HAP-1 (cell line): ENCODE measurements at places on chromosomes 1 and 21.

DNA sequence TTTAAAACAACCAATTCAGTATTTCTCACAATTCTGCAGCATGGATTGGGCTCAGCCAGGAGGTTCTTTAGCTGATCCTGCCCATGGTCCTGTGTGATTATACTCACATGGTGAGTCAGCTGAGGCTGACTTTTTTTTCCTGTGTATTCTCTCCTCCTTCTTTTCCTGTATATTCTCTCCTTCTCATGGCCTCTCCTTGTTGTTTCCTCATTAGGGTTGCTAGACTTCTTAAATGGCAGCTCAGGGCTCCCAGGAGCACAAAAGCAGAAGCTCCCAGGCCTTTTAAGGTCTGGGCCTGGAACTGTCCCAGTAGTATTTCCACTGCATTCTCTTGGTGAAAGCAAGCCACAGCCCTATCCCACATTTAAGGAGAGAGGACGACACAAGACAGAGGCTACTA, 26.8 kb downstream of the VANGL1 start:
- no peak for DNase-seq

- no peak for DNase-seq
Measured at GRCh38 chr1:64072089-64072793, 131.2 kb upstream of the UBE2U start.

DNA sequence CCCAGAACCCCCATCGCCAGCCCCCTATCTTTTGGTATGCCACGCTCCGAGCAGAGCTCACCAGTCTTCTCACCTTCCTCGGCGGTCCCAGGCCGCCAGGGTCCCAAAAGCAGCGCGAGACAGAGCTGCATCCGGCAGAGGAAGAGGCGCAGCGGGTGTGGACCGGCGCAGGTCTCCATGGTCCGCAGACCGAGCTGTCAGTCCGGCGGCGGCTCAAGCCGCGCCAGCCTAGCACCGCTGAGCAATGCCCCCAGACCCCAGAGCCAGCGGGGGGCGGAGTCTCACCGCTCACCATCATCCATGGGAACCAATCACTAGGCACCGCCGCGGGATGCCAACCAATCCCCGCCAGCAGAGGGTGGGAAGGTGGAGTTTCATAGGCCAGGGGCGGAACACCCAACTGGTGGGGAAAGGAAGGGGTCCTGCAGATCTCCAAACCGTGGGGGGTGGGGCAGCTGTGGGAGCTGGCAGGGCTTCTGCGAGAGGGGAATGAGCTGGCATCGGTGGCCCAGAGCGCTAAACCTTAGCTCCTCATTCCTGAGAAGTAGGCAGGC, at the start of gene EPHA10:
TSS of gene EPHA10 (minus strand) at position 233 of the 554 bp plus-strand sequence. CDS start at position 179, 54 bp downstream.
- no peak for DNase-seq

- no peak for DNase-seq
Measured at GRCh38 chr1:1915911-1916840, 1.1 kb downstream of the CALML6 start.

GRCh38 chr21:15023776-15024175, 41.0 kb downstream of the NRIP1 start:
- DNase-seq, result no peak

GRCh38 chr1:181064702-181065101, 23.8 kb upstream of the IER5 start:
- DNase-seq, result no peak

DNA sequence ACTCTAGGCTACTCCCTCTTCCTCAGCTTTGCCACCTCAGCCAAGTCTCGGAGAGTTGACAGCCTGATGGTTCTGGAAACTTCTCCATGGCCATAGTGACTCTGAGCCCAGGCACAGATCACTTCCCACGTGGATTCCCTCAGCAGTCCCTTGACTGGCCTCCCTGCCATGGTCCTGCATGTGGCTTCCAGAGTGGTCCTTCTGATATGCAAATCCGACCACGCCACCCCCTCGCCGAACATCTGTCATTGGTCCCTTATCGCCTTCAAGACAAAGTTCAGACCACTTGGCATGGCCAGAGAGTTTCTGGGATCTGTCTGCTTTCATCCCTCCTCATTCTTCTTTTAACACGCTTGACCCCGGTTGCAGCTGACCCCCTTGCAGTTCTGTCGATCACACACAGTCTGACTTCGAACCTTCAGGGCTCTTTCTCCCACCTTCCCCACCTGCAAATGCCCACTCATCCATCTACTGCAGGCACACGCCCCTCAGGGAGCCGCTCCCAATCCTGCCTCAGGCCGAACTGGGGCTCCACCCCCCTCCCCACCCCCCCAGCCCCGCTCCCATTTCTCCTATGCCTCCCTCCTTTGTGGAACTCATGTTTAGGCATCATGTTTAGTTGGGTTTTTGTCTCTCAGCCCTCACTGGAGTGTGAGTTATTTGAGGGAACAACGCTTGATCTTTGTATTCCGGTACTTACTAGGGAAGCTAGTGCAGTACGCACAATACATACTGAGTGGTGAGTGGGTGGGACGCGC, 29.0 kb downstream of the KIAA1614 start:
- no peak for DNase-seq

- DNase-seq, result no peak
Measured at GRCh38 chr21:39137248-39138178, 45.7 kb downstream of the PSMG1 start.

DNA sequence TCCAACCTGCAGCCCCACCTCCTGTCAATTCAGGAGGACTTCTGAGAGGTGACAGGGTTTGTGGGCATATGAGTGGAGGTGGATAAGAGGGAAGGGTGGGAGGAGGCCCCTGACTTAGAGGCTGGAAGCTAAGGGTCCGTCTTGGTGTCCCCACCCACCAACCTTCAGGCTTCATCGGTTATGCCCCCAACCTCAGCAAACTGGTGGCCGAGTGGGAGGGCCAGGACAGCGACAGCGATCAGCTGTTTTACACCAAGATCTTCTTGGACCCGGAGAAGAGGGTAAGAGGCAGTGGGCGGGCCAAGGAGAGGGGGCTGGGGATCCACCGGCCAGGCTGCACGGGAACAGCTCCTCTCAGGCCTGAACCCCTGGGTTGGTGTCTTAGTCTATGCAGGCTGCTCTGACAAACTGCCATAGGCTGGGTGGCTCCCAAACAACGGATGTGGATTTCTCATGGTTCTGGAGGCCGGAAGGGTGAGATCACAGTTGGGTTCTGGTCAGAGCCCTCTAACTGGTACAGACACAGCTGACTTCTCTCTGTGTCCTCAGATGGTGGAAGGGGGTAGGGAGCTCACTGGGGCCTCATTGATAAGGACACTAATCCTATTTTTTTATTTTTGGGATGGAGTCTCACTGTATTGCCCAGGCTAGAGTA, 18.1 kb downstream of the PLOD1 start:
- DNase-seq, result no peak

DNA sequence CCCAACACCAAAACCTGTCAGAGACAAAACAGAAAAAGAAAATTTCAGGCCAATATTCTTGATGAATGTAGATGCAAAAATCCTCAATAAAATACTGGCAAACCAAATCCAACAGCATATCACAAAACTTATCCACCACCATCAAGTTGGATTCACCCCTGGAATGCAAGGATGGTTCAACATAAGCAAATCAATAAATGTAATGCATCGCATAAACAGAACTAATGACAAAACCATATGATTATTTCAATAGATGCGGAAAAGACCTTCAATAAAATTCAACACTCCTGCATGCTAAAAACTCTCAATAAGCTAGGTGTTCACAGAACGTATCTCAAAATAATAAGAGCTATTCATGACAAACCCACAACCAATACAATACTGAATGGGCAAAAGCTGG, 3.8 kb upstream of the OR2L5 start:
- DNase-seq, result no peak

DNA sequence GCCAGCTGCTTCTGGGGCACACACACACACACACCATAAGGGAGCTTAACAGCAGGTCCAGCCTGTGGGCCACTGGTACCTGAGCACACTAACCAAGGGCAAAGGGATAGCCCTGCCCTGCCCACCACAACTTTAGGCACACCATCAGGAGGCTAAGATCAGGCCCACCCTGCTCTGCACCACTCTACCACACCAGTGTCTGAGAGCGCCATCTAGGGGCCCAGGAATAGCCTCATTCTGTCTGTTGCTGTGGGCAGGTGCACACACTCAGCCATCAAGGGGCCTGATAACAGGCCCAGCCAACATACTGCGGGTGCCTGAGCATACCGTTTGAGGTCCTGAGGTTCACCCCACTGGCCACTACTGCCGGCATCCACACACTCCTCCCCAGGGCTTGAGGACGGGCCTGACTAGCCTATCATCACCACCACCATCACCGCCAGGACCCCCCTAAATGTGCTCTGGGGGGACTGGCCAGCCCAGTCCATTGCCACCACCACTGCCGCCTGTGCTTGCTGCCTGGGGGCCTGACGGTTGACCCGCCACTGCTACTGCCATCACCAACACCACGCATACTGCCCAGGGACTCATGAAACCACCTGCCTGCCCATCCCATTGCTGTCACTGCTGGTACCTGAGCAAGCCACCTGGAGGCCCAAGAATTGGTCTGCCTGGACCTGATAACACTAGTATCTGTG, 31.3 kb downstream of the NSL1 start:
- peak; percentile 60 for DNase-seq

DNA sequence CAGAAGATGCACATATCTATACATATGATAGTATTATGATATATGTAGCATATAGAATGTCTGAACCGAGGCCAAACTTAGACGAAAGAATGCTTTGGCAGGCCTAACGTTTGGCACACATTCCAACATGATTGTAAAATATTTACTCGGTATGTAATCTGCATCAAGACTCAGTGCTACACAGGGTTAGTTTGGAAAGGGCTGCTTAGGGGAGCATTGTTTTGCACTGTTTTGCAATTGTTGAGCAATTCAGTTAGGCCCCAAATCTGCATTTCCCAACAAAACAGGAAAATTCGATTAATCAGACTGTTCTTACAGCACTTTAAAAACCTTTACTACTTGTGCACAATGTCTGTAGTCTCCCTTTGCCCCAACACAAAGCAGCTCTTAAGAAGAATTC, 216.0 kb upstream of the NEGR1 start:
- DNase-seq, result no peak

DNA sequence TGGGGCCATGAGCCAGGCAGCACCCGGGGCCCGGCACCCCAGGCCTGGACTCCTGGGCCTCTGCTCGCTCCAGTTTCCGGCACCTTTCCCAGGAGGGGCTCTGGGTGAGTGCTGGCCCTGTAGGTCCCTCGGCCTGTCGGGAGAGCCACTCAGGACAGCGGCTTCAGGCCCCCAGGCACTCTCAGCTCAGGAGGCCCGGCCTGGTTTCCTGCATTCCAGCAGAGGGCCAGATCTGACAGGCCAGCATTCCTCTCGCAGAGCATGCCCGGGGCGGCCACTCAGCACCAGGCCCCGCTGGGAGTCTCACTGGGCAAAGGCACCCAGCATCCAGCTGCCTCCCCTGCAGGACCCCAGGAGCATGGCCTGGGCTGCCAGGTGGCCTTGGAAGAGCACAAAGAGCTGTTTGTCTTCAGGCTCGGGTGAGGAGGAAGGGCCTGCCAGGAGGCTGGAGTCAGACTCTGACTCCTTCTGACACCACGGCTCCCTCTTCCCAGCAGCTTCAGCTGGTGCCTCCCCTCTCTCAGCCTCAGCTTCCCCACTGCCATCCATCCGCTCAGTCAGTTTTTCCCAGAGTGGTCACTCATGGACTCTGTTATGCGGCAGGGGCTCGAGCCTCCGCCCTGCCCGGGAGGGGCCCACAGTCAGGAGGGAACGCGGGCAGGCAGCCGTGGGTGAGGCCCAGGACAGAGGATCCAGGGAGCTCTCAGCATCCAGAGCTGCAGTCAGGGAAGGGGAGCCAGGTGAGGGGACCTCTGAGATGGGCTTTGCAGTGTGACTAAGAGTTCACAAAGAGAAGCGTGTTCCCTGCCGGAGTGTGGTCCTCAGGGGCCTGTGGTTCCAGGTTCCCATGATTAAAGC, 51.7 kb downstream of the WNT9A start:
- no peak for DNase-seq

- peak; percentile 12 for DNase-seq
Measured at GRCh38 chr1:67052741-67053534, 1.0 kb downstream of the SLC35D1 start.

DNA sequence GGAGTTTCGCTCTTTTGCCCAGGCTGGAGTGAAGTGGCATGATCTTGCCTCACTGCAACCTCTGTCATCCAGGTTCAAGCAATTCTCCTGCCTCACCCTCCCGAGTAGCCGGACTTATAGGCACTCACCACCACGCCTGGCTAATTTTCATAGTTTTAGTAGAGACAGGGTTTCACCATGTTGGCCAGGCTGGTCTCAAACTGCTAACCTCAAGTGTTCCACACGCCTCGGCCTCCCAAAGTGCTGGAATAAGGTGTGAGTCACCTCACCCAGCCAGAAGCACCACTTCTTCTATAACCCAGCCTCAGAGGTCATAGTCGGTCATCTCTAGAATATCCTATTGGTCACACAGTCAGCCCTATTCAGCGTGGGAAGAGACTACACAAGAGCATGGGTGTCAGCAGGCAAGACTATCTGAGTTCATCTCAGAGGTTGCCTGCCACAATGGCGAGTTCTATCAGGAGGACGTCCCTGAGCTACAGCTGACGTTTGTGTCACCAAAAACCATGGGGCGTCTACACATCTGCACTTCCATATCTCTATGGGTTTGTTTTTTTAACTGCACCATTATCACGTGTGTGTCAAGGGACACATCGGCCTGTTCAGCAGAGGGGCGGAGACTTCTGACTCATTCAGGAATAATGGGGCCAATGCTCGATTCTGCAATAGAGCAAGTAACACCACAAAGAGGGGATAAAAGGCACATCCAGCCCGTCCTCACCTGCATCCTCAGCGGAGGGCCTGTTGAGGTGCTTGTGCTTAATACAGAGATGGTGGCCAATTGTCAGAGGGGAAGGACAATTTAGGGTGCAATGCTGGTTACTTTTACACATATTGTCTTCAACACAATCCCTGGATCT, 256.3 kb upstream of the IRF2BP2 start:
- no peak for DNase-seq

DNA sequence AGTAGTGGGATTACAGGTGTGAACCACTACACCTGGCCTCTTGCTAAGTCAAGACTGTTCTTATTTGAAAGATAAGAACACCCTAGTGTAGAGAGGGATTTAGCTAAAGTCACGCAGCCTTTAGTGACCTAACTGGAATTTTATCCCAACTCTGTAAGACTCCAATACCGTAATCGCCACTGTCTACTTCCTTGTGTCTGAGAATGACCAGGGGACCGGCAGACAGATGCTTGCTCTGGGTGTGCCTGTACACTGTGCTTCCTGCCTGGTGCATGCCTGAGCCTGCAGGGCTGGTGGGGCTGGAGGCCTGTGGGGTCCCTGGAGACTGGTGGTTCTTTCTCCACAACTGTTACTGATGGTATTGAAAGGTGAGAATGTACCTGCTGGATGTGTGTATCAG, 15.3 kb downstream of the MFSD2A start:
- DNase-seq, result no peak

GRCh38 chr1:28173151-28173979, 3.1 kb downstream of the PTAFR start:
- DNase-seq, result no peak

DNA sequence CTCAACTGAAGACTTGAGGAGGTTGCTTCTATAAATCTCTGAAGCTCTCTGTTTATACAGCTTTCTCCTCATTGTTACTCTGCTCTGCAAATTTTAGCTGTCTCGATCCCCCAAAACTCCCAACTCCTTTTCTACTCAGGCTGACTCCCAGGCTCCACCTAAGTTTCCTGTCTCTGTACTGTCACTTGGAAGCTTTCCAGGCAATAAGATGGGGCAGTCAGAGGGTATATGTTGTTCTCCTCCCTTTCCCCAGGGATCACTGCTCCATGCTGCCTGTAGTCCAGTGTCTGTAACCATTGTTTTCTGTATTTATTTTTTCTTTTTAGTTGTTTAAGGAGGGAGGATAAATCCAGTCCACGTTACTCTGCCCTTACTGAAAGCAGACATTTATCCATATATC, 13.4 kb downstream of the TSNAX start:
- no peak for DNase-seq

- no peak for DNase-seq
Measured at GRCh38 chr1:151314137-151314875, 12.9 kb downstream of the PI4KB start.

- no peak for DNase-seq
Measured at GRCh38 chr21:42534421-42535378, 21.0 kb downstream of the SLC37A1 start.
